ENCODE measurements at places on chromosomes 16 and 17.

GRCh38 chr16:57131351-57131970 lies 39.1 kb downstream of the CPNE2 start:
- DNase-seq = no peak

DNA sequence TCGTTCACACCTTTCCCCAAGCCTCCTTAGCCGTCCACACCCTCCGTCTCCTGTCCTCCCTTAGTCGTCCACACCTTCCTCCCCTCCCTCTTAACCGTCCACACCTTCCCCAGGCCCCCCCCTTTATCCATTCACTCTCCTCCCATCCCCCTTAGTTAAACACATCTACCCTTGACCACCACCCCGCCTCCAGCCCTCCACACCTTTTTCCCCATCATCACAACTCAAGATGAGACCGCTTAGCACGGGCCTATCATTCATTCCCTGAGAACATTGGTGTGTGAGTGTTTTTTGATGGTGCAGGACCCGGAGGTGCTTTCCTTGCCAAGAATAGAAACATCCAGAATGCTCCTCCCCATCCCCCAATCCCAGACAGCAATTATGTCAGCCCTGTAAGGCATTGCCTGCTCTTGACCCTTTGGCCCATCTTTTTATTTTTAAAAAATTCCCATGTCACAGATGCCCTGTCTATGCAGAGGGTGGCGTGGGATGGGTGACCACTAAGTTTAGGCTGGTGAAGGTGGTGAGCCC lies 1.4 kb downstream of the TENT4B start:
- DNase-seq = no peak

GRCh38 chr17:45098081-45098868 lies 34.0 kb downstream of the PLCD3 start:
- DNase-seq = no peak

DNA sequence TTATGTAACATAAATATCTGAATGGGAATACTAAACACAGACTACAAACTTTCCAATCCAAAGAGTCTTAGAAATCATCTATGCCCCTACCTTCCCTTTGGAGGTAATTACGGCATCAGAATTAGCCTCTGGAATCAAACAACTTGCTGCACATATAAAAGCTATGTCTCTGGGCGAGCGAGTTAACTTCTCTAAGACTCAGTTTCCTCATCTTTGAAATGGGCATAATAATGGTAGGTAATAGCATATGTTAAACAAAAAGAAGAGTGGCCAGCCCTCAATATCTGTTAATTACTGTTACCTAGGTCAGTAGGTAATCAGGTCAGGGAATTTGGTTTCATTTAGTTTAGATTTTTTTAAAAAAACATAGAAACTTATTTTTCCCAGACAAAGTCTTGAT lies 153.5 kb downstream of the TOX3 start:
- DNase-seq = no peak

DNA sequence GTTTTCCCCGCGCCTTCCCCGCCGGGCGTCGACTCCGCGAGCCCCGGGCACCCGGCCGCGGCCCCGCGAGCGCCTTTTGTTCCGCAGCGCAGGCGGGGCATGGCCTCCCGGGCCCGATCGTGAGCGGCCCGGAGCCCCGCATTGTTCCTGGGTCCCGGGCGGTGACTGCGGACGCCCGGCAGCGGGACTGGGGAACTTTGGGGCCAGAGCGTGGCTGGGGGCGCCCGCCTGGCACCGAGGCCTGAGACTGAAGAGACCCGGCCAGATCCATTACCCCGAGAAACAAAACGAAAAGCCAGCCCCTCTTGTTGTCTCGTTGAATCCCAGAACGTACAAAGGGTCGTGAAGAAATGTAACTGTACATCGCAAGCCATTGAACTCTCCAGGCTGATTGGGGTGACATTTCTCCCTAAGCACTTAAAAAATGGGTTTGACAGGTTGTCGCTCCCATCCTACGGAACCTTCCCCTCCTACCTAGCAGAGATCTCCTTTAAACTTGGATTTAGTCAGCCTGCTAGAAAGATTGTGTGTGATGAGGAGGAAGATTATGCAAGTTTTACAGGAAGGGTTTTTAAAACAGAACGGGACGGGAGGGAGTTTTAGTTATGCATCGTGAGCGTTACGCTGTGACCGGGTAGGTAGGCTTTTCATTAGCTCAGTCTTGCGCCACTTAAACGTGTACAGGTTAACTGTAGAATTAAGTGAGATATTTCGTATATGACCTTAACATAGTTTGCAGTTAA lies 825 bp downstream of the METTL9 start:
- DNase-seq = peak; percentile 24

DNA sequence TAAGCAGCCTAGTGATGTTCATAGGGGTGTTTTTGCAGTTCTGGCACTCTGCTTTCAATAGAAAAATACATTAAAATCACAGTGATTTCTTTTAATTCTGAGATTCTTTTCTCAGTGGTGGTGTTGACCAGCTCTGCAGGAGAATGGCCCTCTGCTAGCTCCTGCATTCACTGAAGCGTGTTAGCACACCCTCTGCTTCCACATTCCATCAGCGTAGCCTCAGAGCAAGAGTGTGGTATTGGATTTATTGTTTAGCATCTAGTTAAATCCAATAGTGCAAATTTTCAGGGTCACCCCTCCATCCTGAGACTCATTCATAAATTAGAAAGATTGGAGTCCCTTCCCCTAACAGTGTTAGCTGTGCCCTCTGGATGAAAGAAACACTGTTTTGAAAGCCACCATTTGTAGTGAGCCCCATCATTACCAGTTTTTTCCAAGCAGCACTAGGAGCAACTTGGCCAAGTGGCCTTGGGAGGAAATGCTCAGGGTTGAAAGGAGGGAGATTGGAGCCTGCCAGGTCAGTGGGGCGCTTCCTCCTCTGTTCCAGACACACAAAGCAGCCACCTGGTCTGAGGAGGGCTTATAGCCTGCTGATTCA lies 45.7 kb downstream of the B9D1 start:
- DNase-seq = no peak

DNA sequence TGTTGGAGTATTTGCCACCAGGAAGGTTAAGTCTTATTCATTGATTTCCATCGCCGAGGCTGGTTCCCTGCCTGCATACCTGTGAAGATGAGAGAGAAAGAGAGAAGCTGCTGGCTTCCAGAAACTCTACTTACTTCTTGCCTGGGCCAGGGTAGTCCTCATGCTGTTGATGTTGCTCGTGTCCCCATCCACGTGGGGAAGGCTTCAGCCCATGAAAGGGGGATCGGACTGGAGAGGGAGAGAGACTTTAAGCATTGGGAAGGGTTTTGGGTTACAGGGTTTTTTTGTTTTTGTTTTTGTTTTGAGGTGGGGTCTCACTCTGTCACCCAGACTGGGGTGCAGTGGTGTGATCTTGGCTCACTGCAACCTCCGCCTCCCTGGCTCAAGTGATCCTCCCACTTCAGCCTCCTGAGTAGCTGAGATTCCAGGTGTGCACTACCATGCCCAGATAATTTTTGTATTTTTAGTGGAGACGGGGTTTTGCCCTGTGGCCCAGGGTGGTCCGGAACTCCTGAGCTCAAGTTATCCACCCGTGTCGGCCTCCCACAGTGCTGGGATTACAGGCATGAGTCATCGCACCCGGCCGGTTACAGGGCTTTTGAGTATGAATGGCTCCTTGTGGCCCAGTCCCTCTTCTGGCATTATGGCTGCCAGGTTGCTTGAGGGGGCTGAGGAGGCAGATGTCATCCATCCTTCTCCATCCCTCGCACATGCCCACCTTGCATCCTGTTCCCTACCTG lies 26.6 kb downstream of the ITGB3 start:
- no peak for DNase-seq

DNA sequence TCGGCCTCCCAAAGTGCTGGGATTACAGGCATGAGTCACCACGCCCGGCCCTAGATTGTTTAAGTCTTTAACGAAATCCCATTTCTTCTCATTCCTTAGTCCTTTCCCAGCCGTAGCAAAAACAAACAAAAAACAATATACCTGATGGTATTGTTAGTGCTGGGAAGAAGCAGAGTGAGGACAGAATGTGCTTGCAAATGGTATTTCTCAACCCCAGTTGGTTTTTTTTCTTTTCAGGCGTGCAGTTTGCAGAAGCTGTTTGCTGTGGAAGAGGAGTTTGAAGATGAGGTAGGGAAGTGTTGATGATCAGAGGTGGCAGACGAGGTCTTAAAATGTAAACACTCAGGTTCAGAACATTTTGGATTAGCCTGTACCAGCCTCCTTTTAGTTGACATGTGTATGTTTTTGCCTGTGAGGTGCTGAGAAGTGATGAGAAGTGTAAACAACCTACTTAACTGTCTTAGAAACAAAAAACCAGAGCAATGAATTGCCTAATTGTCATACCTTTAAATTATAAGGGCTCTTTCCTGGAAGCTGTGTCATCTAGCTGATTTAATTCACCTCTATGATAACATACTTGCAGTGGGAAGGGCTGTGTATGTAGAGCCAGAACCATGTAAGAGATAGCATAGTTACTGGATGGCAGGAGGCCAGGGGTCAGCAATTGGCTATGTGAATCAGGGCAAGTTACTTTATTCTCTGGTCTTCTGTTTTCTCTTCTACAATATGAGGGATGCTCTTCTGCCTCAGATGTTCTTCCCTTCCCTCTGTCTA lies 3.4 kb downstream of the HROB start:
- DNase-seq = no peak

DNA sequence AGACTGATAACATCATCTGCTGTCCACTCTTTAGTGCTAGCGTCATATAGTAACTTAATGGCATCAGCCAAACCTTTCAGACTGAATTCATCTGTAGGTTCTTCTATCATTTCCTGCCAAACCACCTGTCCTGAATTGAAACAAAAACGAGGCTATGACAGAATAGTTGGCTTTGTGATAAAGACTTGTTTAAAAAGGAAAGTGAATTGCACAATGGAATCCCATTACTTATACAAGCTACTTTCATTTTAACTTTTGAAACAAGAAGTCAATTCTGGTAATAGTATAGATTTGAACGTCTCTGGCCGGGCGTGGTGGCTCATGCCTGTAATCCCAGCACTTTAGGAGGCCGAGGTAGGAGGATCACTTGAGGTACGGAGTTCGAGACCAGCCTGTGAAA lies 18.2 kb downstream of the LASP1NB start:
- DNase-seq = no peak

DNA sequence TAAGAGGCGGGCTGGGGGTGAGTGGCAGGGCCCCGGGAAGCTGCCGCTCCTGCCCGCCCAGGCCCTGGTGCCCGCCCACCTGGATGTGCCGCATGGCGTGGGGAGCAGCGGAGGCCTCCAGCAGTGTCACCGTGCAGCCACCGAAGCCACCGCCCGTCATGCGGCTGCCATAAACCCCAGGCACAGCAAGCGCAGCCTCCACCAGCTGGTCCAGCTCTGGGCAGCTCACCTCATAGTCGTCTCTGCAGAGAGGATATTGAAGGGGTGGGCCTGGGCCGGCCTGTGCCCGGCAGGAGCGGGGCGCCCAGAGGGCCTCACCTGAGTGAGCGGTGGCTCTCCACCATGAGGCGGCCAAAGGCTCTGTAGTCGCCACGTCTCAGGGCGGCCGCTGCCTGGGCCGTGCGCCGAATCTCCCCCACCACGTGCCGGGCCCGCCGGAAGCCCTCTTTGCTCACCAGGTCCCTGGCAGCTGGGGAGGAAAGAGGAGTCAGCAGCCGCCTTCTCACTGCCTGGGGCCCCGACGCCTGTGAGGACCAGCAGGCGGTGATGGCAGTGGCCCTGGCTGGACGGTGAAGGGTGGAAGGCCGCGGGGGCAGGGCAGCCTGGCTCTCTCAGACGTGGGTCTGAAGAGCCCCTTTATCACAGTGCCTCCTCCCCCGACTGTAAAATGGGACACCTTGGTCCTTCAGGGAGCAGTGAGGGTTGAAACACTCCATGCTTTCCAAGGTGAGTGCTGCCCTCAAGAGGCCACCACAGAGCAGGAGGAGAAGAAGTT lies 6.7 kb downstream of the GALK1 start:
- no peak for DNase-seq

DNA sequence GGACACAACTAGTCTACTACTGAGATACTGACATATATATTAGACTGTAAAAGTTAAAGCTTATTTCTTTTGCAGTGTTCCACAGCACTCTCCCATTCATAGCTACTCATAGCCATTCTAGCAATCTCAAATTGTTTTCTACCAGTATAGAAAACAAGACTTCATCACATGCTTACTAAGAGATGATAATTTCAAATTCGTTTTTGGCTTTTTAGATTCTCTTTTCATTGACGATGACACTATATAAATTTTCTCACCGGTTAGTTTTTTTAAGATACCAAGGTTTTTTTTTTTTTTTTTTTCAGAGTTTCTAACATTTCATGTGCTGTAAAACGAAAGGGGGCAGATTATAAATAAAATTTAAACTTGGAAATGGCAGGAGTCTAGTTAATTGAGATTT lies 17.9 kb downstream of the IKZF3 start:
- DNase-seq = no peak

- DNase-seq = no peak
Observed at GRCh38 chr17:51926448-51926847, 232.1 kb downstream of the CA10 start.

GRCh38 chr17:2796164-2797125 lies at the start of gene RAP1GAP2:
Gene RAP1GAP2 (plus strand): TSS chr17:2796438. CDS start chr17:2796528, 90 bp downstream.
- peak; percentile 73 for DNase-seq

DNA sequence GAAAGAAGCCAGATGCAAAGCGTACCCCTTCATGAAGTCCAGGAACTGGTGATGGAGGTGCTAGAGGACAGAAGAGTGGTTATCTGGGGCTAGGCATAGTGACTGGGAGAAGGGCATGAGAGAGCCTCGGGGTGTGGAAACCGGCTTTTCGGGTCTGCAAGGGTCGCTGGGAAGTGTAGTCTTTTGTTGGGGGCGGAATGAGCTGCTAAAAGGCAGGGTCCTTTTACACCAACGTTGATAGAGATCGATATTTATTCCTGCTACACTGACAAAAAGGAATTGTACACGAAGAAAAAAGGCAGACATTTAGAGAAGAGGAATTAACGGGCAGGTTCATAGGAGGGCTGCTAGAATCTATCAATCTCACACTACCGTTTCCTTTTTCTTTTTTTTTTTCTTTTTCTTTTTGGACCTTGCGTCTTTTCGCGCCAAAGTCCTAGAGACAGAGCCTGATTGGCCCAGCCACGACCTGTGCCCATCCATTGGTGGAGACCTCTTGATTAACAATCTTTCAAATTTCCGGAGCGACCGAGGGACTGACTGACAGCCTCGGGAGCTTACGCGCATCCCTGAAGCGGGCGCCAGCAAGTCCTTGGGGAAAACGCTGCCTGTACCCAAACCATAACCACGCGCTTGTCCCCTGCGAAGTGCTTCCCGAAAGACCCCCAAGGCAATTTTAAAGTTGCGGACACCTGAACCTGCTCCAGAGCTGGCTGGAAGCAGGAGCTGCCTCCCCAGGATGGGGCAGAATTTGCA lies 27.7 kb upstream of the DHRS7B start:
- peak; percentile 87 for DNase-seq

GRCh38 chr17:73393381-73393780 lies 81.6 kb upstream of the CDC42EP4 start:
- no peak for DNase-seq

GRCh38 chr17:14149751-14150150 lies 80.4 kb downstream of the COX10 start:
- DNase-seq = no peak

GRCh38 chr16:63774302-63774701 lies 1347.6 kb downstream of the CDH11 start:
- no peak for DNase-seq

All from stimulated activated CD4-positive, alpha-beta T cell treated with anti-CD3 and anti-CD28 coated beads, Interleukin-15, amount 100 ng/mL, for 24 hours (primary cell).